ENCODE measurements at places on chromosomes 12 and 14.

DNA sequence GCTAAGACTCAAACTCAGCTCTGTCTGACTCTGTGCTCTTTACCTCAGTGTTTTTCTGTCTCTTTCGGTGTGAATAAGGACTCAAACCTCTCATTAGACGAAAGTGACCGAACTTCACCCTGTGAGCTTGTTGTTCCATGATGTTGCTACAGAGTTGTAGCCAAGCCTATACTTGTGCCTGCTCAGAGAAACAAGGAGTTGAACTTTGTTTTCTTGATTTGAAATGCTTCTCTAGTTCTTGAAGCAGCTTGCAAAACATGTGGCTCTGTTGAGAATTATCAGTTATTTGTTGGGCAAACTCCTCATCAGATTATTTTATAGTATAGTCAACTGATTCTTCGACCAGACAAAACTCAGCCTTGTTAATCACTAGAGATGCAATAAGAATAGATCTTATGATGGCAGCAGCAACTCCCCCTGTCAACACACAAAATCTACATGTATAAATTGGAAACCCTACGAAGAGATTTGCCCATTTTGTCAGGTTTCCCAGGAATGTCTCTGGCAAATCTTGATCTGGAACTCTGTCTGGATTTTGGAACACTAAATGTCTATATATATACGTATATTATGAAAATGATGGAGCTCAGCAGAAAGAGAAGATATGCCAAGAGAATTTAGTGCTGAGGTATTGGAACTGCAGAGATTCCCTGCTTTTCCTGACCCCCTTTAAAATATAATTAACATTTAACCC is 146.8 kb downstream of the TTLL5 start:
- DNase-seq = no peak

GRCh38 chr14:76697246-76697905 is 63.9 kb upstream of the VASH1 start:
- DNase-seq = no peak

DNA sequence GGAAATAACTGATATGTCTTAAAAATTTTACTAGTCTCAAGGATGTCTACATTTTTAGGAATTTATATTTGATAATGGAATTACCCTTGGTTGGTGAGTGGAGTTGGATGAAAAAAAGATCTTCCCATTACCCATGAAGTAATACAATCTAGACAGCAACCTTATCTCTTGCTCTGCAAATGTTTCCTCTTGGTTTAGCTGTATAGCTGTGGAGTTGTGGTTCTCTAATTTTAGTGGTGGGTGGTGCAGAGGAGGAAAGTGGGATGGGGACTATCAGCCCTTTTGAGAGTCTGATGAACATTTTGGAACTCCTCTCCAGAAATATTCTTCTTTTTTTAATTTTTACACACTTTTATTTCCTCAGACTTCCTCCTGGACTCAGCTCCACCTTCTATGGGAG is 17.1 kb downstream of the SPX start:
- no peak for DNase-seq

DNA sequence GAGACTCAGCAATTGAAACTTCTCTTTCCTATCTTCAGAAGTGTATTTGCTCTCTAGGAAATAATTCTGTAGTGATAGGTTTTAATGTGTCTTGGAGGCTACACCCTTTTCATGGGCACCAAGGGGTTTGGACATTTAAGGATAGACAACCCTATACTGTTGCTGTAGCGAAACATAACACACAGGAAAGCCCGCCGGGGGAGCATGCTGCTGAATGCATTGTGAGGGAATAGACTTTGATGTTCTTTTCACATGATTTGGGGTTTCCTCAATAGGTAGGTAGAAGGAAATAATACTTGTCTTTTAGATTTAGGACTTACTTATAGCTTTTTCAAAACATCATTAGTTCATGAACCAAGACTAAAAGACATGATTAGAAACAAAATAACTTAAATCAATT is 97.0 kb downstream of the PELI2 start:
- DNase-seq = no peak

DNA sequence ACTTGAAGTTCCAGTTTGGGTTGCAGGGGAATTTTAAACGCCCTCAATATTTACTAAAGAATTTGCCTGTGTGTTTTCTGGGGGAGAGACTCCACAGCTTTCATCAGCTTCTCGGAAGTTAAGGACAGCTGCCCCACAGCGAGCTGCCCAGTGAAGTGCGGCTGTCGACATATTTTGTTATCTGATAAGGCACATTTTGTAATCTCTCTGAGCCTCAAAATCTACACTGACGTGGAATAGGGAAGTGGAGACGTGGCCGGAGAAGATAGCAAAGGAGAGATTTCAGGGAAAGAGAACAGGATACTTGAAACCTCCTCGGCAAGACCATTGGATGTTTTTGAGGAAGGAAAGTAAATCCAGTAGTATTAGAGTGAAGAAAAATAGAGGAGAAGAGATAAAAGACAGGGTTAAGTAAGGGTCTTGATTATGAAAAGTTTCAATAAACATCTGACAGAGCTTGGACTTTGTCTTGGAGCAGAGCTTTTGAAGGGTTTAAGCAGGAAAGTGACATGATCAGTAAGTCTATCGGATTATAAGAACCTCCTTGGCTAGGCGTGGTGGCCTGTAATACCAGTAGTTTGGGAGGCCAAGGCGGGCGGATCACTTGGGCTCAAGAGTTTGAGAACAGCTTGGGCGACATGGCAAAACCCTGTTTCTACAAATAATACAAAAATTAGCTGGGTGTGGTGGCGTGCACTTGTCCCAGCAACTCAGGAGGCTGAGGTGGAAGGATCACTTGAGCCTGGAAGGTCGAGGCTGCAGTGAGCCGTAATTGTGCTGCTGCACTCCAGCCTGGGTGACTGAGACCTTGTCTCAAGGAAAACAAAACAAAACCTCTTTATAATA is 1.1 kb downstream of the POLR3B start:
- DNase-seq = no peak

GRCh38 chr12:4217091-4217490 is 56.5 kb upstream of the CCND2 start:
- DNase-seq = no peak

GRCh38 chr12:26195641-26196420 is 458 bp downstream of the SSPN start:
- DNase-seq = no peak

DNA sequence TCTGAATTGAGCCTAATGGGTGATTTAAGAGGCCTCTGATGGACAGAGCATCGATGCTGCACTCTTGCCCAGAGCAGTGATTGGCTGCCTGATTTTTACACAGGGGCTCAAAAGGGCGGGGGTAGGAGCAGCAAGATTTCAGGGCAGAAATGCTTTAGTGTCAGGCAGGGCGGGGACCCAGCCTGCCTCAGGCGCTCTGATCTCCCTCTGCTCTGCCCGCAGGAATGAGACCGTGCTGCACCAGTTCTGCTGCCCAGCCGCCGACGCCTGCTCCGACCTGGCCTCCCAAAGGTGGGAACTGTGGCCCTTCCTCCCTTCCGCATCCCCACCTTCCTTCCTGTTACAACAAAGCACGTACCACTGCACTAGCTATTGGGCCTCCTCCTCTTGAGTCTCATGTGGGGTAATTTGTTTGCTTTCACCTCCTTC is 32.4 kb downstream of the IQSEC3 start:
- no peak for DNase-seq

DNA sequence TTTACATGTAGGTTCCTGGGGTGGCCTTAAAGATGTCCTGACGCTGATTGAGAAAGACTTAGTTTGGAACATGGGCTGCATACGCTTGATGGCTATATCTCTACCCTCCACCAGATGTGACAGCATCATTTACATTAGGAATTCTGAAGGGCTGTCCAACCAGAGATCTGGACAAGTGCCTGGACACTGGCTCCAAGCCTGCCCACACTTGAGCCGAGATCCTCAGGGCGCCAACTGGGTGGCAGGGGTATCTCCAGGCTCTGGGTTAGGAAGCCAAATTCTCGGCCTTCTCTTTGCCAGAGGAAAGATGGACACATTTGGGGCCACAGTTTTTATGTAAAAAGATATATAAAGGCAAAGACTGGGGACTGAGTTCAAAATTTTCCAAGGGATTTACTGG is 246.3 kb downstream of the NTF3 start:
- DNase-seq = no peak

DNA sequence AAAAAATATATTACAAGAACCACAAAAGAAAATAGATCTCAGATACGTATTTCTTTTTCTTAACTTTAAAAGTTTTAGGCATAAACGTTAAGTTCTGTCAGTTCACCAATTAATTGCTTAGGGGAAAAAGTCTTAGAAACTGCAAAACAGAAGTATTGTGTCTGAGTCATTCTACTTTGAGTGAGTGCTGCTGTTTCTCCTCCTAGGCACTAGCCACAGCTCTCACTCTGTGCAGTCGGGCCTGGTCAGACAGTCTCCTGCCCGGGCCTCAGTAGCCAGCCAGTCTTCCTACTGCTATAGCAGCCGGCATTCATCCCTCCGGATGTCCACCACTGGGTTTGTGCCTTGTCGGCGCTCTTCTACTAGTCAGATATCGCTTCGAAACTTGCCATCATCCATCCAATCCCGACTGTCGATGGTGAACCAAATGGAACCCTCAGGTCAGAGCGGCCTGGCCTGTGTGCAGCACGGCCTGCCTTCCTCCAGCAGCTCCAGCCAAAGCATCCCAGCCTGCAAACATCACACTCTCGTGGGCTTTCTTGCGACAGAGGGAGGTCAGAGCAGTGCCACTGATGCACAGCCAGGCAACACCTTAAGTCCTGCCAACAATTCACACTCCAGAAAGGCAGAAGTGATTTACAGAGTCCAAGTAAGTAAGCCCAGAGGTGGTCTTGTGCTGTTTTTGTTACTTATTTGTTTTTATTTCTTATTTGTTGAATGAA is 201.3 kb downstream of the PCNX1 start:
- no peak for DNase-seq

DNA sequence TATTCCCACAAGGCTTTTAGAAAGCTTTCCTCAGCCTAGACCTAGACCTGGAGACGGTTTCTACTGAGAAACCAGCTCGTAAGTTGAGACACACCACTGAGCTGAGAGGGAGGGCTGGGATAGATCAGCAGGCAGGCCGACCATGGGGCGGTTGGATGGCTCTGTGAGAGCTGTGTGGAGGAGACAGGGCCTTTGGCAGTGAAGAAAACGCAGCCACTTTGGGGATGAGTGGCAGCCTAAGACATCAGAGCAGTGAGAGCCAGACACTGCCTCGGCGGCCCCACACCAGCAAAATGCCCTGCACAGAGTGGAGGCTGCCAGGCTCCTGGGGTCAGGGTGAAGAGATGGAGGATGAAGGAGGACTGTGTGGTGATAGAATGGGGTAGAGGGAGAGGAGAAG is 46.0 kb downstream of the CACNA2D4 start:
- no peak for DNase-seq

- DNase-seq = no peak
Measured at GRCh38 chr12:62250671-62251608, 9.3 kb upstream of the USP15 start.
